ENCODE measurements at places on chromosomes 2 and 18.

- DNase-seq, result peak; percentile 69
Observed at GRCh38 chr2:96623116-96623515, 15.0 kb downstream of the KANSL3 start.

DNA sequence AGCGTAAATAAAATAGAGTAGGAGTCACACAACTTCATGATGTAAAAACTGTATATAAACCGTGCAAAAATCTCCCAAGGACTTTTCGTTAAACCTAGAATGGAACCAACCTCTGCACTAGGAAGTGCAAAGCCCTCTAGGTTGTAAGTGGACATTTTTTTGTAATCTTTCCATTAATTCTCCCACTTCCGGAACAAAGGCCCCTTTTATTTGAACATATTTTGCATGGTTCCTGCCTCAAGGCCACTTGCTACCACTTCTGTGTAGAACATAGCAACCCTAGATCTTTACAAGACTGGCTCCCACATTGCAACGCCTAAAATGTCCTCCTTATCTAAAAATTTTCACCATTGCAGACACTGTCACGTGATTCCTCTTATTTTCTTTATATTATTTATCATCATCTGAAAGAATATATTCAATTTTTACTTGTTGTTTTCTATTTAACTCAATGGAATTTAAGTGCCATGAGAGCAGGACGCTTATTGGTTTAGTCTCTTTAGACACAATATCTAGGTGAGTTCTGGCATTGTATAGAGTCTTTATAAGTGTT is 249.6 kb upstream of the TMEFF2 start:
- DNase-seq, result no peak

- no peak for DNase-seq
Observed at GRCh38 chr2:108942231-108942825, 46.7 kb downstream of the EDAR start.

DNA sequence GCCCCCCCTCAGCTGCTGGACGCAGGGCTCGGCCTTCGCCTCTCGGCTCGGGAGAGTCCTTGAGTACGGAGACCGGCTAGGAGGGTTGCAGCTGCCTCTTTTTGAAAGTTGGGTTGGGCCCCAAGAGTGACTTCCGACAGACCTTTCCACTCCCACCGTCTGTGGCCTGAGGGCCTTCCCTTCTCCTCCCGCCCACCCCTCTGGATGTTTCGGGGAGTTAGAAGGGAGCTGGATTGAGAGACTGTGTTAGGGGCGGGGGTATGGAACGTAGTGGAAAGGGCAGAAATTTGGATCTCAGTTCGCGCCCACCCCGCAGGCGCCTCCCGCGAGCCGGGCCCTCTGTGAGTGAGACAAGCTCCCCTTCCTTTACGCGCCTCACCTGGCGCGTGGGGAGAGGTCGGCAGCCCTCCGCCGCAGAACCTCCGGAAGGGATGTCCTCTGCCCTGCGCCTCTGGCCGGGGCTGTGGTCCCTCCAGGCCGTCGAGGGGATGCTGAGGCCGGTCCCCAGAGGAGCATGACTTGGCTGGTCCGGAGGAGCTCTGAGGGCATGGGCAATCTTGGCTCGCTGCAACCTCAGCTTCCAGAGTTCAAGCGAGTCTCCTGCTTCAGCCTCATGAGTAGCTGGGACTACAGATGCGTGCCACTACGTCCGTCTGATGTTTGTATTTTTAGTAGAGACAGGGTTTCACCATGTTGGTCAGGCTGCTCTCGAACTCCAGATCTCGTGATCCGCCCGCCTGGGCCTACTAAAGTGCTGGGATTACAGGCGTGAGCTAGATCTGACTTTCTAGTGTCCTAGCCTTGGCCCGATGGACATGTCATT is 15.9 kb downstream of the C2orf74 start:
- peak; percentile 37 for DNase-seq

DNA sequence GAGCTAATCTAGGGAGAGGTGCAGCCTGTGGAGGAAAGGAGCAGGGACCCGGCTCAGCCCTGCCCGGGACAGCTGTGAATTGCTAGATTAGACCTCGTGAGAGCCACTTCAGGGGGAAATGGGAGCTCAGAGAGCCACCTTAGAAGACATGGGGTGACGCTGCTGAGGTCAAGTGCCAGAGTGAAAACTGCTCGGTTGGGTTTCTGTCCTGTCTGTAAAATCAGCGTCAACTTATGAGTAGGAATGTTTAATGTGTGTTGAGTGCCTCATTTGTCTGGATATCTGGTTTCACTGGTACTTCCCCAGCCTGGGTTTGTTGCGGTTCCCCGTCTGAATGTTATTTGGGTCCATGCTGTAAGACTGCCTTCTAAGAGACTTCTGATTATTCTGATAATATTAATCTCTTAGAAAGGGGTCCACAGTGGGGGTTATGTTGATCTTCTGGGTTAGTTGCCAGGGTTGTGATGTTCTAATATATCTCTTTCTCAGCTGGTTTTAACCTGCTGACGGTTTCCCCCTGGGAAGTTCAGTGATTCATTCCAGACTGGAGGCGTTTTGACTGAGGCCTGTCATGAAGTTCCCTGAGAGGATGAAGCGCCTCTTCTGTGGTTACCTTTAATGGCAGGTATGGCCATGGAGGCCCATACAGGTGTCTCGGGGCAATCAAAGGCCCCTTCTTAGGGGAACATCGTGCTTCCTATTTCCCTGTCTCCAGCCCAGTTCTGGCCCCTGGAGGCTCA is 175.9 kb downstream of the SH3RF3 start:
- DNase-seq, result no peak

DNA sequence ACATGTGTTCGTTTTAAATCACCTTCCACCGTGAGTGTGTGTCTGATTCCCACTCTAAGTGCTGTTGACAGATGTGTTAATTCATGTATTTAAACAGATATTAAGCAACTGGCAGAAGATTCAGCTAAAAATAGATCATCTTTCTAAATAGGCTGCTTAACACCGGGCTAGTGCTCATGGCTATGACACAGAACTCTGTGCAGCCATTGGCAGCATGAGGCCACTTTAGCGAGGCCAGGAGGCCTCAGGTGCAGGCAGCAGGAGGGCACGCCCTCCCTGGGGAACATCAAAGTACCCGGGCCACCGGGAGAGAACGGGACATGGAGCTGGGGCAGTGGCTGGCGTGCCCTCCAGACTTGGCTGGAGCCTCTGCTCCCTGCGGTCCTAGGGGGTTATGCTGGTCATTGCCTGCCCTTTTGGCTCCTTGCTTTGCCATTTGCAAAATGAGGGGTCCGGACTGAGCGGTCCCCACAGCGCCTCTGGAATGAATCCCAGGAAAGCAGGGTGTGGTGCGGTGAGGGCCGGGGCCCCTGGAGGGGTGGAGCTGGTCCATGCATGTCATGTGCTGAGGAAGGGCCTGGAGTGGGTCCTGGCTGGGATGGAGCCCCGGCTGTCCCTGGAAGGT is 62.8 kb upstream of the HDAC4 start:
- no peak for DNase-seq

DNA sequence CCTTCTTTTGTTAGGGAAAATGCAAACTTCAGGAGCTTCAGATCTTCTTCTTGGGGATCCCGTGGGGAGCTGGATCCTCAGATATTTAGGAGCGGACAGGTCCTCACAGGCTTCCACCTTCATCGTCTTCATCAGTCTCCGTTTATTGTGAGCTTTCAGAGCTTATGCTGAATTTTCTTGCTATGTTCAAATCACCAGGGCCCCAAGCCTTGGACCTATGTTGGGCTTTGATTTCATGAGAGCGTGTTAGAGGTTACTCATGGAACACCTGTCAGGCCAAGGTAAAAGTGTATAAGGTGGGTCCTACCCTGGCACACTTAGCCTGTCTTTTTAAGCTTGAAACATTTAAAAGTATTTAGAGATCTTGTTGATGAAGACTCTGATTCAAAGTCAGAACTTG is 212.9 kb downstream of the FAM210A start:
- no peak for DNase-seq

GRCh38 chr2:143336719-143337210 is 207.5 kb downstream of the ARHGAP15 start:
- no peak for DNase-seq

DNA sequence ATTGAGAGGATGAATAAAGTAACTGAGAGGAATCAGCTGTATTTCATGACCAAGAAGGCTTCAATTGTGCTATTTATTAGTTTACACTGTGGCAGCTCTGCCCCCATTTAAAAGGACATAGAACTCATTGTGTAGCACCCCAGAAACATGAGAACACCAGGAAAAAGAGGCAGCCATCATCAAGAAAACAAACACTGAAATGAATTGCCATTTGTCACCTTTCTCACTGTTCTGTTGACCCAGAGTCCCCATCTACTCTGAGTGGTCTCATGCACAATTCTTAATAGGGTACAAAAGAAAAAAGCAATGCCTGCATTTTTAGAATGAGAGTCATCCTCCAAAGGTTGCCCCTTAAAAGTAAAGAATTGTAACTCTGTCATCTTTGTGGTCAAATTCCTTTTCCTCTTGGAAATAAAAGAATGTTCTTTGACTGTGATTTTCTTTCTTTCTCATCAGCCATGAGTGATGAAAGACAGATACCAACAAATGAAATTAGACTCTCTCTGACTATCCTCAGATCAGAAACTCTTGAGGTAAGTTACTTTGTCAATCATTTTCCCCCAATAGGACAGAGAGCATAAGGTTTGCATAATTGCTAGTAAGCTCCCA is 1941.9 kb upstream of the PIK3C3 start:
- no peak for DNase-seq

GRCh38 chr18:31447530-31448191 is at the start of gene DSG3:
TSS of gene DSG3 (plus strand) at chr18:31447741. CDS start at chr18:31447878, 137 bp downstream.
- no peak for DNase-seq

DNA sequence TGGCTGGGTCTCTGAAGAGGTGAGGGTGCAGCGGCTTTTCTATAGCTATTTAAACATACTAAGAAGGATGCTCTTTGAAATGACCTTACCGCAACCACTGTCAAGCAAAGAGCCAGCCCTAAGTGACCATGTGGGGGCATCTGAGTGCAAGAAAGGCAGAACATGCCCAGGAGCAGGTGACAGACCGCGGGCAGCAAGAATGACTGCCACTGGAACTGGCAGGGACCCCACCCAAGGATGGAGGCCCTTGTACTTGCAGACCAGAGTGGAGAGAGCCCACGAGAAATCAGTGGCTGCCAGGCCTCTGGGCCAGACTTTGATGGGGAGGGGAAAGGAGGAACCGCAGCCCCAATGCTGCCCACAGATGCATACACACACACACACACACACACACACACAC is 33.1 kb downstream of the DNMT3A start:
- no peak for DNase-seq

GRCh38 chr18:40355726-40356125 is 1599.3 kb upstream of the PIK3C3 start:
- no peak for DNase-seq

- no peak for DNase-seq
Observed at GRCh38 chr18:22015156-22015555, 154.2 kb upstream of the GATA6 start.
